ENCODE measurements at places on chromosomes 3 and 15.

DNA sequence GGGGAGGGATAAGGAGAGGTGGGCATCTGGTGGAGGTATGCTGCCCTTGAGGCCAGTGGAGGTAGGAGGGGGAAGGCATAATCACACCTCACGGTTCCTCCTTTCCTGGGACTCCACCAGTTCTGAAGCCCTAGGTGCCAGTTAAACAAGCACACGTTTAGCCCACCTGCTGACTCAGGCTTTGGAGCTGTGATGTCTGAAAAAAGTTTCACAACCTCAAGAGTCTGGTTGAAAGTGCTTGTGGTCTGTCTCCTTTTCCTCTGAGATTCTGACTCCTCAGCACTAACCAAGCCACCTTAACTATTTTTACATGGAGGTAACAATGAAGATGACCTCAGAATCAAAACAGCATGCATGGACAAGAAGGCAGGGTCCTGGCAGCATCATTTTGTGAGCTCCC is 23.0 kb downstream of the HPS3 start:
- peak; percentile 6 for DNase-seq

- no peak for DNase-seq
These were observed 42.1 kb downstream of the VGLL4 start for GRCh38 chr3:11601446-11602238.

GRCh38 chr15:67023517-67024313 is 41.7 kb upstream of the SMAD3 start:
- DNase-seq, result no peak

DNA sequence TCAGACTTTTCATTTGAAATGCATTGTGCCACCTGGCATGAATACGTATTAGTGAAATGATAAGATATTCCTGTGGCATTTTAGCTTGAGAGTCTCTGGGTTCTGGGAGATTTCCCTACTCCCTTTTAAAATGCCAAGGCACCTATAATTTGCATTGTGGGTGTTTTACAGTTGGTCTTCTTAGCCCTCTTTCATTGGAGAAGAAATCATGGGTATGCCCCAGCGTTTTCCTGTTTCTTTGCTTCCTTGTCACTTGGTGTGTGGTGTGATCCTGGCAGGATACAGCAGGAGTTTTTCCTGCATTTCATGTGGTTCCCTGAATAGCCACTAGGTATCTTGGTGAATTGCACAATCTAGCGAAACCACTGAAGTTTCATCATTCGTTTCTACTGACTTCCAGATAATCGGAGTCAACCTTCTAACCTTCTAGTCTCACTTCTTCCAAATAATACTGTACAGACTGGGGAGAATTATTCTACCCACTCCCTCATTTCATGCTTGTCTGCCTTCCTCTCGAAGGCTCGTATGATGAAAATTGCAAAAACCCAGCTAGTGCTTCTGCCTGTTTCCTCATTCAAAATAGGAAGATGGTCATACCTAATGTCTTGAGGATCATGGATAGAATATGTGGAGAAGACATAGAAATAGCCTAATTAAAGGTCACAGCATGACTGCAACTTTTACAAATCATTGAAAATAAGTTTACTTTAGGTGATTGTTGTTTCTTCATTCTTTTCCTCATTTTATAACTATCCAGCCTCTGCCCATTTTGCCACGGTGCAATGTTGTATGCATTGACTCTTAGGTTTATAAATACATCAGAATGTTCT is 2.6 kb downstream of the BHLHE40 start:
- peak; percentile 24 for DNase-seq

DNA sequence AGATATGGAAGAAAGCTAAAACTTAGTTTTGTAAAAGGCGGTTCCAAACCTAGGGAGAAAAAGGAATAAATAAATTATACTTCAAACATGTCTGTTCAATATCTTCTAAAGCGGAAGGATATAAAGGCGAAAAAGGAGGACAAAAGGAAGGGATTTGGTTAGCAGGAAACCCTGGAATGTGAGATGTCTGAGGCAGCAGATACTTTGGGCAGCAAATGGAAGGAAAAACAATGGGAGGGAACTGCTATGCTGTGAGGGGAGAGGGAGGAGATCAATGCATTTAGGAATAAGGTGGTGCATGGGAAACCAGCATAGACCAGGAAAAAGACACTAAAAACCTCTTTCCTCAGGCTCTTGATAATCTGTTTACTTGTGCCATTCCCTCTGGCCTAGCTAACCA is 120.8 kb downstream of the DNAH12 start:
- DNase-seq, result no peak

- DNase-seq, result no peak
These were observed 15.9 kb upstream of the ERC2 start for GRCh38 chr3:56484122-56484521.

DNA sequence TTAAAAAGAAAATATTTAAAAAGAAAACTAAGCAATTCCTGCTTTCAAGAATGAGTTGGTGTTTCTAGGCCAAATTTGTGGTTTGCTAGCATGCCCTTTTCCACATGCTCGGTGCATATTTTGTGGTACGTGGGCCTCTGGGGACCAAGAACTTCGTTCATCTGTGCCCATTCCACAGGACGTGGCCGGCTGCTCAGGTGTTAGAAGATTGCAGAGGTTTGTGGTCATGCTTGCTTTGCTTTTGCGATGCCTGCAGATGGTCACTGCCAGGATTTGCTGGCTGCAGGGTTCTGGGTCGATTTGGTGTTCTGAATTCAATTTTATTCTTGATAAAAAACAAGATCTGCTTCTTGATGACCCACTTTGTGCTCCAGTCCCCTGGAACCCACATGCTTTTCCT is 7.5 kb downstream of the PSTPIP1 start:
- DNase-seq, result no peak

- DNase-seq, result no peak
These were observed 71.5 kb upstream of the SLC25A26 start for GRCh38 chr3:66149269-66149668.

- DNase-seq, result no peak
These were observed 44.0 kb upstream of the SEC22A start for GRCh38 chr3:123157598-123158287.

DNA sequence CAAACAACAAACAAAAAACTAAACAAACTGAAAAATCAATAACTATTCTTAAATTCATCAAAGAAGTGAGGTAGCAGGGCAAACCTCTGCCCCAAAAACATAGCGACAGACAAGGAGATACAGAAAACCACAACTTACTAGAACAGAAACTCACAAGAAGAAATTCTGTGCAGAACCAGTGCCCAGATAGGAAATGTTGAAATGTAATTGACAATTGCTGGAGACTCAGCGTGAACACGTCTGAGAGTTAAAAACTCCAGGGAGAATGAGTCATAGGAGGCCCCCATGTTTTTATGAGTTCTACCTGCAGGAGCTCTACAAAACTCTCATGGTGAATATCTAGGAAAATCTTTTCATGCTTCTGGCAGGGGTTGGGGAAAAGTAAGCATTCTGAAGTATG is 95.5 kb upstream of the SETMAR start:
- DNase-seq, result no peak

GRCh38 chr15:51044037-51044727 is 50.5 kb downstream of the TNFAIP8L3 start:
- DNase-seq, result no peak

DNA sequence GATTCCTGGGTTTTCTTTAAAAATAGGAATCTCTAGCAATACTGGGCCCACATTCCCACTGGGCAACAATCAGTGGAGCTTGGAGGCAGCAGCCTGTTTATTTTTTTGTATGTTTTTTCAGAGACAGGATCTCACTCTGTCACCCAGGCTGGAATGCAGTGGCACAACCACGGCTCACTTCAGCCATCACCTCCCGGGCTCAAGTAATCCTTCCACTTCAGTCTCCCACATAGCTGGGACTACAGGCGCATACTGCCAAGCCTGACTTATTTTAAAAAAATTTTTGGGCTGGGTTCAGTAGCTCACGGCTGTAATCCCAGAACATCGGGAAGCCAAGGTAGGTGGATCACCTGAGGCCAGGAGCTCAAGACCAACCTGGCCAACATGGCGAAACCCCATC is 29.1 kb upstream of the GNB5 start:
- DNase-seq, result no peak

GRCh38 chr3:120473389-120473788 is 22.6 kb upstream of the FSTL1 start:
- DNase-seq, result no peak

GRCh38 chr3:157088601-157089454 is 71.1 kb downstream of the CCNL1 start:
- peak; percentile 95 for DNase-seq

DNA sequence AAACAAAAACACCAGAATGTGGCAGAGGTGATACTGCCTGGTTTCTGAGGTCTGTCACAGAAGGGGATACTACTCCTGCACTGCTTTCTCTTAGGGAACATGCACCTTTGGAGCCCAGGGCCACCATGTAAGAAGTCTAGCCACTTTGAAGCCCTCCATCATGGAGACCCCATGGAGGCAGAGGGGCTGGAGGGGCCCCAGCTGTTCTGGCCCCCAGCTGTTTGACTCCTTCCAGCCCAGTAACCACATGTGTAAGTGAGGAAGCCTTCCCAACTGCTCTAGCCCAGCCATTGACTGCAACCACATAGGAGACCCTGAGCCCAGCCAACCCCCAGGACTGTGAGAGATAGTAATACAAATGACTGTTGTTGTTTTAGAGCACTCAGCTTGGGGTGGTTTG is 9.0 kb upstream of the IGDCC4 start:
- DNase-seq, result no peak

DNA sequence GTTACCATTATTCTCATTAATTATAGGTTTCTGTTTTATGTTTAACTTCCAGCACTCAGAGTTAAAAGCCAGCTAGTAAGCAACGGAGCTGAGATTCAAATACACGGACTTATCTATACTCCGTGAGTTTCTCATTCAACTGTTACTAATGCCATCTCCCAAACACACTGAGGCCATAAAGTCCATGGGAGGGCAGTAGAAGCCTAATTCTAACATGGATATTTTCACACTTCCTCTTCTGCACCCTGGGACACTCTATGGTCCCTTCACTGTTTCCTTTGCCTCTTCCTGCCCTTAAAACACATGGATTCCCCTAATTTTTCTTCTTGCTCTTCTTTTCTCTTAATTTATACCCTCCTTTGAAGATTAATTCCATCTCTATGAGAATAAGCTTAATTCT is 245.0 kb downstream of the KLF13 start:
- DNase-seq, result no peak

DNA sequence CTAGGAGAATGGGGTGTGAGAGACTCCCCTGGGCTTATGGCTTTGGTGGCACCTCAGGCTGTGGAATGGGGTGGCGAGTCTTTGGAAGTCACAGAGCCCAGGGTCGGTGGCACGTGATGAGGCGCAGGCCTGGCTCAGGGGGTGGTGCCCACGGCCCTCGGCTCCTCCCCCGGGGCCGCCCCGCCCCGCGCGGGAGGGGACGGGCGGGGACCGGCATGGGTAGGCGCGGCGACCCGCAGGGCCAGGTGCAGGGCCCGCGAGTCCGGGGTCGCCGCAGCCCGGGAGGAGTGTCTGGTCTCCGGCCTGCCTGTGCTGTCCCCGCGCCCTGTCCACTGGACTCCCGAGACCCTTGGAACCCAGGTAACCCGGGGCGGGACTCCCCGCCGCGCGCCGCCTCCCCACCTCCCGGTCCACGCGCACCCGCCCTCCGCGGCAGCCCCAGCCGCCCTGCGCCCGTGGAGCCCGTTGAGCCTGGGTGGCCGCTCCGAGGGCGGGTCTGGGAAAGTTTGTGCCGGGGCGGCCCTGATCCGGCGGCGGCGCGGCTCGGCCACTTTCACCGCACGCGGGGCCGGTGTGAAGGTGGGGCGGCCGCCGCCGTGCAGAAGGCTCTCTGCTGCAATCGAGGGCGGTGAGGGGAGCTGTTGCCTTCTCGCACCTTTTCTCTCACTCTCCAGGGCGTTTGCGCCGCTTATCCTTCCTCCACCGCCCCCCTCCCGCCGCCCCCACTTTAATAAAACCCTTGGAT is at the start of gene PAQR5:
PAQR5 (plus strand) TSS at position 216 of the 745 bp plus-strand sequence. CDS start 61,169 bp downstream, outside the sequence.
- DNase-seq, result no peak

- DNase-seq, result no peak
These were observed 25.1 kb upstream of the MTMR10 start for GRCh38 chr15:31016446-31016915.

DNA sequence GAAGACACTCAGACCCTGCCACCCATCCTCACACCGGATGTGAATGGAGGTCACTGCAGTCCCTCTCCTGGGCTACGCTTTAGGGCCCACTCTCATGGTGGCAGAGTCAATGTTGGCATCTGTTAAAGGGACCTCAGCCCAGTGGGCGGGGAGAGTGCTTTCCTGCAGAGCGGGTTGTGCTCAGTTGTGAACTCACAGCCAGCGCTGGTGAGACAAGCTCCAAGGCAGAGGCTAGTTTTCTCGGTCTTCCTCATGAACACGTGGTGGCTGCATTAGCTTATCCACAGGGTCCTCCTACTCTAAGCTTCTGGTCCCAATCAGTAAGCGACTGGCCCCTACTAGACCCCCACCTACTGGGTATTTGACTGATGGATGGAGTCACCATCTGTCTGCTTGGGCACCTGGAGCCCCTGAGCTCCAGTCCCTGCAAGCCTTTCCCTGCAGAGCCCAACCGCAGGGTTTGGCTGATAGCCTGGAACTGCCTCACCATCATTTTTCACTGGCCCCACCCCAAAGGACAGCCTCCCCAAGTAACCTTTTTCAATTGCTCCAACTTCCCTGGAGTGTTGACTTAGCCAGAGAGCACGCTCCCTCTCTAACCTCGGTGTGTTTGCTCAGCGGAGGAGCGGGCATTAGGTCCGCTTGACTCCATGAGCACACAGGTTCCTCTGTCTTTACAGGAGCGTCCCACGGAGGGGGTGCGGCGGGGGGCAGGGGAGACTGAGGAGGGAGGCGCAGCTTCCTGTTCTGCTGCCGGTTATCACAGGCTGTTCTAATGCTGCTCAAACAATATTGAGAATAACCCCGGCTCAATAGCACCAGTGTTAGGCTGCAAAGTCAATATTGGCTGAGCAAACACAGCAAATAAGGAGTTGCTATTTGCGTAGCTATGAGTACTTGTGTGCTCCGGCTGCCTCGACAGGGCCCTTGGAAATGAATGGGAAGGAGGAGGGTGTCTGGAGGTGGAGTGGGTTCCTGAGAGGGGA is 141.7 kb downstream of the RPLP1 start:
- no peak for DNase-seq

DNA sequence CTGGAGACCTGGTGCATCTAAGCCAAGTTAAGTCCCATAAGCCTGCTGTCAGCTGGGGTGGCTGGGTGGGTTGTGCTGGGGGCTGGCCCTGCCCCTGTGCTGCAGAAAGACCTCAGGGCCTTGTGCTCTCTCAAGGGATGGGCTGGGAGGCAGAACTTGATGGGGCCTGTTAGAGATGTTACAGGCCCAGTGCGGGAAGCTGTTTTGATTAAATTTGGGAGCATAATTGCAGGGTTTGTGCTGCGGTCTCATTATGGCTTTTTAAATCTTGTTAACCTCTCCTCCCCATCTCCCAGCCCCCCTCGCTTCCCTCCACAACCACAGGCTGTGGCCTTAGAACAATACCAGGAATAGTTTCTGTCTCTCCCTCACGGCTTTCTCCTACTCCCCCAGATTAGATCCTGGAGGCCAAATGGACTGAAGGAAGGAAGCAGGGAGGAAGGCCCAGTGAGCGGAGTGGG is 87.6 kb upstream of the TLE3 start:
- no peak for DNase-seq

DNA sequence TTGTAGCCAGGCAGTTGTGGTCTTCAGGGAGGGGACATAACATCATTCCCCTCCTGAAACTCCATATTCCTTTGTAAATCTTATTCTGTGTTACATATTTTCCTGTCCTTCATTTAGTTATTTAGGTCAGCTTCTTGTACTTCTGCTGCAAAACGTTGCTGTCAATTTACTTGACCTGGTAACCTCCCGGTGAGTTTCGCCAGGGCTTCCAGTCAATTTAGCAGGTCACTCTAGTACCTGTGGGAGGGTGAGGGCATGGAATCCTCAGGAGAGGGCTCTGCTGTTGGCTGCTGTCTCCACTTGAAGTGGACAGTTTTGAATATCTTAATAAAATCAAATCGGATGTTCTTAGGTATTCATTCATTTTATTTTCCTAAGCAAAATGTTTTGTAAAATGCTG is 29.6 kb downstream of the FNDC3B start:
- no peak for DNase-seq

Measured in CD4-positive, alpha-beta T cell treated with Interleukin-12 subunit alpha and Interleukin-12 subunit beta, for 1 hour (primary cell).